ENCODE measurements at places on chromosomes 12 and 14.

DNA sequence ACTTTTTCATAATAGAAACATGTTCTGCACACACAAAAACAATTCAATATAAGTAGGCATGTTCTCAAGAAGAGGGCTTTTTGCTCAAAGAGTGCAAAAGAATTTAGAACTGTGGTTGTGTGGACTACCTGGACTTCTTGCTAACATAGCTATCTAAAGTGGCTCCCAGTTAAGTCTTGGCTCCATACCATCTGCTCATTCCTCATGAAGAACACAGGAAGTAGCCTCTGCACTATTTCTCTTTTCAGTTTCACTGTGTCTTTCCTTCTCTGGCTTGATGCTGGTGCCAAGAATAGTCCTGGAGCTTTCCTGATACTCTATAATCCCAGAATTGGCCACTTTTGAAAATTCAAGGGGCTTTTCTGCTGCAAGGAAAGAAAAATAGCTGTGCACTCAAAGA, 127.4 kb downstream of the CCER1 start:
- DNase-seq = no peak

DNA sequence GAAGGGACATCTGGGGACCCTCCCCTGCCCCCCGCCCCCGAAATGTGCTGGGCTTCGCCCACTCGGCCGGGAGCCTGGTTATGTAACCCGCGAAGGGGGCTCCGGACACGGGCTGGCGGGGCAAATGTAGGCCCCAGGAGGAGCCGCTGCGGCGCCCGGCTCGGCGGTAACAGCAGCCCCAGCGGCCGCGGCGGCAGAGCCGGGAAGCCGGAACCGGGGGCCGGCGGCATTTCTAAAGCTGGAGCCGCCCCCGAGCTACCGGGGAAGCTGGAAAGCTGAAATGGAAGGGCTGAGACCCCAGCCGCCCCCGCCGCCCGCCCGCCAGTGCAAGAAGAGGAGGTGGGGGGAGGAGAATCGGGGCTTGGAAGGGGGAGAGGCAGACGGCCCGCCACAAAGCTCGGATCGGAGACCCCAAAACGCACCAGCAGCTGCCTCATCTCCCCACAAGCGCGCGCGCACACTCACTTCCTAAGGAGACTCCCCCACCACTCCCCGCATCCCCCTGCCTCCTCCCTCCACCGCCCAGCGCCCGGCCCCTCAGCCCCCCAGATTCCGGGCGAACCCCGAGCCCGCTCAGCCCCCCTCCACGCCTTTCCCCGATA, 1.5 kb downstream of the KDM2B start:
- DNase-seq = peak; percentile 24

- DNase-seq = no peak
Measured at GRCh38 chr12:30979371-30980259, 53.1 kb downstream of the TSPAN11 start.

GRCh38 chr14:85263916-85264675, 265.8 kb upstream of the FLRT2 start:
- DNase-seq = no peak

Data from activated naive CD4-positive, alpha-beta T cell (primary cell).